Esophagus squamous epithelium (tissue), 5 donors: ENCODE measurements at places on chromosomes 6 and 20.

GRCh38 chr6:22067671-22068070 lies 229.2 kb downstream of the PRL start:
- DNase-seq, result no peak

DNA sequence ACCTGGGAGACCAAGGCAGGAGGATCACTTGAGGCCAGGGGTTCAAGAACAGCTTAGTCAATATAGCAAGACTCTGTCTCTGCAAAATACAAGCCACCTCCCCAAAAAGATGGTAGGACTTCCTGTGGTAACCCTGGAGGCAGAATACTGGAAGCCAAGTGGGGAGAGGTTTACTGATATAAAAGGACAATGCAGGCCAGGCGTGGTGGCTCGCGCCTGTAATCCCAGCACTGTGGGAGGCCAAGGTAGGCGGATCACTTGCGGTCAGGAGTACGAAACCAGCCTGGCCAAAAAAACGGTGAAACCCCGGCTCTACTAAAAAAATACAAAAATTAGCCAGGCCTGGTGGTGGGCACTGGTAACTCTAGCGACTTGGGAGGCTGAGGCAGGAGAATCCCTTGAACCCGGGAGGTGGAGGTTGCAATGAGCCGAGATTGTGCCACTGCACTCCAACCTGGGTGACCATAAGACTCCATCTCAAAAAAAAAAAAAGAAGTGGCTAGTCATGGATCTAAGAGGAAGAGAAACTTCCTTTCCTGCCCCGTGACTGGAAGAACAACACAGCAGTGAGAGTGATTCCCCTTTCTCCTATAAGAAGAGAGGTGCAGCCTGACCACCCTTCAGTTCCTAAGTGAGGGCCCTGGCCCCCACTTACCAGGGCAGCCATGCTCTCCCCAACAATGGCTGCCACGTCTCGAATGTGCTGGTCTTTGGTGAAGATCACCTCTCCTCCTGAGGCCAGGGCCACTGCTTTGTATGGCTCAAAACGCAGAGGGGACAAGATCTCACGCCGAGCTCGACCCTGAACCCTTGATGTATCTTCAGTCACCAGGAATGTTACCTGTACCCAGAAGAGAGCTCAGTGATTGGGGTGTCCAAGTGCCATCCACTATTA lies 6.2 kb downstream of the SAPCD1 start:
- DNase-seq, result no peak

DNA sequence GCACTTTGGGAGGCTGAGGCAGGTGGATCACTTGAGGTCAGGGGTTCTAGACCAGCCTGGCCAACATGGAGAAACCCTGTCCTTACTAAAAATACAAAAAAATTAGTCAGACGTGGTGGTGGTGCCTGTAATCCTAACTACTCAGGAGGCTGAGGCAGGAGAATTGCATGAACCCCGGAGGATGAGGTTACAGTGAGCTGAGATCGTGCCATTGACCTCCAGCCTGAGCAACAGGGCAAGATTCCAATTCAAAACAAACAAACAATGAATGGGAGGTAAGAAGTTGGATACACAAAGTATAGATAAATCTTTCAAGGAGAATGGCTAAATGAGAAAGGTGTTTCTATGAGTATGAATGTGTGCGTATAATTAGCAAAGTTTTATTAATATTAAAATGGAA lies 75.3 kb downstream of the REV3L start:
- no peak for DNase-seq

DNA sequence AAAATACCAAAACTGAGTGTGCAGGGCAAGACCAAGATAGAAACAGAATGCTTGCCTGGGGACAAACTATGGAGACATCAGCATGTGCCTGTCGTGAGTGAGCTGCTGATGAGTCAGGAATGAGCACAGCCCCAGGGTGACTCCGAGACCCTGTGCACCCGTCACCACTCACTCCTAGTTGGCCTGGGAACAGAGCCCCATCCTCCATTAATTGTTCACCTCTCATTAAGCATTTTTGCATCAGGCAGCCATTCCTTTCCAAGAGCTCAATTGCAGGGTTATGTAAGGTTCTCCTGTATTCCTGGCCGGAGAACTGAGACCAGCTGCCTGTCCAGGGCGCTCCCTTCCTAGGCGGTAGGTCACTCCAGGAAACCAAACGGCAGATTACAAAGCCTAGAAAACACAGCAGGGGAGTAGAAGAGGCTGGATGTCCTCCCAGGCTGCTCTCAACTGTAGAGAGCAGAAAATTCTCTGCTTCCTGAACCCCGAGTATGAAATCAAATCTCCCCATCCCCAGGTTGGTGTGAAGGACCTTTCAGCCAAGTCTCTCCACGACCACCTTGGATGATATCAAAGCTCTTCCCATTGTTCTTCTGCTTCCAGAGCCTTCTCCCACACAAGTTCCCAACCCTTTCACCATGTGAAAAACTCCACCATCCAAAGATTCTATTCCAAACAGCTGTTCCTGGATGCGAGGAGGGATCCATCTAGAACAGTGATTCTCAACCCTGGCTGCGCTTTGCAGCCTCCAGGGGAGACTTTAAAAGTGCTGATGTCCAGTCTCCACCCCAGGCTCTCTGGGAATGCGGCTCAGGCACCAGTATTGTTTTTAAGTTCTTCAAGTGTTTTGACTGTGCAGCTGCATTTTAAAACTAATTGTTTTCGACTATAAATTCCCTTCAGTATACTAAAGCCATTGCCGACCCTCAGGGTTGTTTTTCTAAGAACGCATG lies 532.6 kb upstream of the JARID2 start:
- no peak for DNase-seq

DNA sequence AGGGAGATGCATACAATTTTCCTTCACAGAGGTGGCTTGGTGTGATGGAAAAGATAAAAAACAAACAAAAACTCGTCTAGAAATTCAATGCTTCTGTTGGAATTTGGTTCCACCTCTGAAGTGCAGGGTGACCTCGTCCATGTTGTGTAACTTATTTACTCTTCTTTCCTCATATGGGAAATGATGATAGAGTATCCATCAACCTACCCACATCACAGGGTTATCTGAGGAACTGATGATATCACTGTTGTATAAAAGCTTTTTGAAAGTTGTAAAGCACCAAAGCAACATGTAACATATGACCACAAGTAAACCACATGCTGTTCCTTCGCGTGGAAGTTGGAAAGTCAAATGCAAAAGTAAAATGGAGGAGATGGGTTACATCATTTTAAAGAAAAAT lies 212.0 kb upstream of the SGK1 start:
- no peak for DNase-seq

- no peak for DNase-seq
Observed at GRCh38 chr6:108576709-108577108, 16.0 kb downstream of the FOXO3 start.

- no peak for DNase-seq
Observed at GRCh38 chr6:151254451-151255081, 14.8 kb downstream of the AKAP12 start.

GRCh38 chr6:15218401-15218800 lies 27.5 kb upstream of the JARID2 start:
- no peak for DNase-seq

- peak; percentile 48 for DNase-seq
Observed at GRCh38 chr6:70566751-70567382, at the start of gene SDHAF4. Gene SDHAF4 (plus strand): TSS chr6:70566930. CDS start chr6:70566941, 11 bp downstream.

GRCh38 chr6:27477318-27478013 lies 4.6 kb upstream of the ZNF184 start:
- DNase-seq, result no peak

DNA sequence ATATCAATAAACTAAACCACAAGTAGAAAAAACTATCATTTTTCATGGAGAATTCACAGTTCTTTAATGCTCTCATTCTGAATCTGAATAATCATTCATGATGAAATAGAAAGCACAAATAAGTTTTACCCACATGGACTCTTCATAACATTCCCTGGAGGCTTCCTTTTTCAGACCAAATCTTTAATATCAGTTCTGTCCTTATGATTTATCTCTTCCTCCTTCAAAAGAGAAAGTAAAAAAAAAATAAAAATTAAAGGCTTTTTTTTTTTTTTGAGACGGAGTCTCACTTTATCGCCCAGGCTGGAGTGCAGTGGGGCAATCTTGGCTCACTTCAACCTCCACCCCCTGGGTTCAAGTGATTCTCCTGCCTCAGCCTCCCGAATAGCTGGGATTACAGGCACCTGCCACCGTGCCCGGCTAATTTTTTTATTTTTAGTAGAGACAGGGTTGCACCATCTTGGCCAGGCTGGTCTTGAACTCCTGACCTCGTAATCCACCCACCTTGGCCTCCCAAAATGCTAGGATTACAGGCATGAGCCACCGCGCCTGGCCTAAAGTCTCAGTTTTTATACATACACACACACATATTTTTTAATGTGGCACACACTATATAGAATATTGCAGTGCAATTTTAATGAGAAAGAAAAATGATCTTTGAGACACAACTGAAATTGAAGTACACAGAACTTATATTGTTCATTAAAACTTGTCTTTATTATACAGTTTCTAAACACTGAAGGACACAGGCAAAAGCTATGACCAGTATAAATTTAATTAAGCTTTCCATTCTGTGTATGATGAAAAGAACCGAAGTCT lies 31.9 kb upstream of the ZNF217 start:
- no peak for DNase-seq

DNA sequence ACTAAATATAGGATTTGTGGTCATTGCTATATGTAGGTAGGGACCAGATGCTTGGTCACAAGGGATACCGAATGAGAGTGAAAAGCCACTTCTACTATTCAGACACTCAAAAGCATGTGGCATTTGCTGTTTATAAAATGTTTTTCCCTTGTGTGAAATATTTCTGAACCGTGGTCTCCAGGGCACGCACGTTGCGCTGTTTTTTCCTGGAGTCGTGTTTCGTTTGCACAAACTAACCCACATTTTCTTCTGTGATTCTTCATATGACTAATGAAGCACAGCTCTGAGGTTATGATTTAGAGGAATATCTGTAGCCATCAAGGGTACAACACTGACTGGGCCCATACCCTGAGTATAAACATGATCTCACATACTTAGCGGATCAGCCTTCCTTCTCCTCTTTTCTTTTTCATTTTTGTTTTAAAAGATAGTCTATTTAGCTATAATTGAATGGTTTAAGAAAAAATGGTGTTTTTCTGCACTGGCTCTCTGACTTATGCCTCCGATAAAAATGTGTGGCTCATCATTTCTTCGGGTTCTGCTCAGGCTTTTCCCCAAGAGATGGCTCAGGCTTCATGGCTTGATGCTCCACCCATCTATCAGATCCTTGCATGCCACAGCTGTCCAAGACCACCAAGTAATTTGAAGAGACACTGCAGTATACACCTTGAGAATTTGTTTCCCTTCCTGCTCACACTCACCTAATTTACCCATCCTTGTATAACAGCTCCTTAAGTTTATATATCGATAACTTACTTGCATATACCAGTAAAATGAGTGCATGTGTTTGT lies 59.9 kb upstream of the HBS1L start:
- no peak for DNase-seq

DNA sequence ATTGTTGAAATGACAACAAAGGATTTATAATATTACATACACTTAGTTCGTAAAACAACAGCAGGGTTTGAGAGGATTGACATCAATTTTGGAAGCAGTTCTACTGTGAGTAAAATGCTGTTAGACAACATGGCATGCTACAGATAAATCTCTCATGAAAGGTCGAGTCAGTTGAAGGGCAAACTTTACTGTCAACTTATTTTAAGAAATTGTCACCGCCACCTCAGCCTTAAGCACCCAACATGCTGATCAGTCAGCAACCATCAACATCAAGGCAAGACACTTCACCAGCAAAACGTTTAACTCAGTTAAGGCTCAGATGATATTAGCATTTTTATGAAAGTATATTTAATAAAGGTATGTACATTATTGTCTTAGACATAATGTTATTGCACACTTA lies 31.0 kb downstream of the CYB5R4 start:
- DNase-seq, result no peak

DNA sequence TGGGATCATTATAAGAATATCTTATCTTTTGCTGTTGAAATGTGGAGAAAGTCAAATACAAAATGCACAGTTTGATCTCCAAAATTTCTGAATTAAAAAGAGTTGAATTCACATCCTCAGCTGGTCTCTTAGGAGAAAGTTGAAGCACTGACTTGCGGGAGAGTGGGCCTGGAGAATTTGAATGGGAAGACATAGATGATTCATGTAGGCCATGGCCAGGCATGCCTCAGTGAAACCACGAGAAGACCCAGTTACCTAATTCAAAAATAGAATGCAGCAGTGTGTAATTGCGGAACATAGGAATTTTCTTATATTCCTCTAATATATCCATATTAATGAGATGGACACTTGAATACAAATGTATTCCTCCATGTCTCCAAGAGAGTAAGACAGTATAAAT lies 53.0 kb upstream of the DTNBP1 start:
- DNase-seq, result no peak

GRCh38 chr6:128395188-128395587 lies 125.2 kb downstream of the PTPRK start:
- no peak for DNase-seq

GRCh38 chr20:47228654-47229053 lies 127.8 kb downstream of the ZMYND8 start:
- DNase-seq, result no peak

- DNase-seq, result no peak
Observed at GRCh38 chr6:26216886-26217713, 129.9 kb downstream of the HFE start.

- no peak for DNase-seq
Observed at GRCh38 chr20:21228511-21228910, 74.6 kb upstream of the XRN2 start.

GRCh38 chr6:11701573-11701972 lies 77.0 kb downstream of the ADTRP start:
- no peak for DNase-seq

DNA sequence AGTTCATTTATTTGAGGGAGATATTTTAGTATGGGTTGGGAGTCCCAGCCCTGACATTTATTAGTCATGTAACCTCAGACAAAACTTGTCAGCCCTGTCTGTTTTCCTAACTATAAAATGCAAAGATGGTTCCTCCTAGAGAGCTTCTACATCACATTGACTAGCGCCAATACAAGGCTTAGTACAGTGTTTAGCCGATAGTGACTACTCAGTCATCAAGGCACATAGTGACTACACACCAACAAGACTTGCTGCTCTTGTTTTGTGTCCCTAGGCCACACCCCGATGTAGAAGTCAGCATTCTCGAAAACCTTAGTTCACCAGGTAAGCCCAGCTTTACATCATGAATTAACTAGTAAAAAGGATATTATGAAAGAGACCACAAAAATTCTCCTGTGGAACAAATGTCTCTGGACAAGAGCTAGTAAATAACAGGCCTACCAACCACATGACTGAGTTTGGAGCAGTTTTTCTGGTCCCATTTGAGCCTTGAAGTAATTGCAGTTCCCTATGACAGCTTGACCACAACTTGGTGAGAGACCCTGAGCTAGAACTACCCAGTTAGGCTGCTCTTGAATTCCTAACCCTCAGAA lies 68.8 kb downstream of the PFDN4 start:
- DNase-seq, result no peak
